SJSA1 (cell line): ENCODE measurements at places on chromosomes 5 and 9. TPM values are rescaled to one million over a fixed set of nuclear protein-coding genes. Genes with fewer than 3 reads are reported as not detected.

GRCh38 chr5:132777209-132778069 lies at the start of gene SEPTIN8:
Gene SEPTIN8, minus strand, starts transcription at chr5:132777239. Its CDS starts 102 bp downstream, at chr5:132777137.
- DNase-seq, result peak; percentile 56

- DNase-seq, result no peak
Measured at GRCh38 chr5:33649549-33650482, 209.1 kb downstream of the TARS1 start.

DNA sequence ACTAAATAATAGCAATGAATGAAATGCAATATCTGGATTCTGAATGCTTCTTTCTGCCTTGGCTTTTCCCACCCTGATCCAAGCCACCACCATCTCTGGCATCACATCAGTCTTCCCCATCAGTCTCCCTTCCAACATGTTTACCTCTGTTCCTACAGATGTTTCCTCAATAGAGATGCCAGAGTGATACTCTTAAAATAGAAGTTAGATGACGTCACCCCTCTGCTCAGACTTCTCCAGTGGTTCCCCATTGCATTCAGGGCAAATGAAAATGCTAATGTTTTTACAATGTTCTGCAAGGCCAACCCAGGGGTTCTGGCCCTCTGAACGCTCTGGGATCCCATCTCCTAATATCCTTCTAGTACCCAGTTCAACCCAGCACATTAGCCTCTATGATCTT lies 305.8 kb downstream of the TRIM32 start:
- DNase-seq, result no peak

Gene IER5L
- 6.7 and 8.8 TPM in 2 replicates for total RNA-seq

DNA sequence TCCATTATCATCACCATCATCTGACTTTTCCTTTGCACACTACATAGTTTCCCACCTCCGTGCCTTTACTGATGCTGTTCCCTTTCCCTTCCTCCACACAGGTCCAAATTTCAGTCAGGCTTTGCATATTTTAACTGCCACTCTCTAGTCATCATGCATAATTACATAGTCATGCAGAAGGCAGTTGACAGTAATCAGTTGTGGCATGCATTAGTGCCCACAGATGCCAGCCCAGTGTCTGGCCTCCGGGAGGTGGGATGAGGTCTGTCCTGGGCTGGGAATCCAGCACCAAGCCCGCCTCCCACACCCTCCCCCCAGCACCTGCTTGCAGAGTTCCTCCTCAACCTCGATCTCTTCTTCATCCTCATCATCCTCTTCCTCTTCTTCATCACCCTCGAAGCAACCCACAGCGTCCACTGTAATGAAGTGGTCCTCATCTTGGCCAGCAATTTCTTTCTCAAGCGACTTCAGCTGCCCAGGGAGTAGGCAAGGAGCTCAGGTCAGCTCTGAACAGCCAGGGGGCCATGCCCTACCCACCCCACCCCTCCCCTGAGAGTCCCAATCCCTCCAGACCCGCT lies 8.8 kb downstream of the BBLN start:
- DNase-seq, result no peak

- DNase-seq, result no peak
Measured at GRCh38 chr9:125633116-125633745, 73.8 kb downstream of the MAPKAP1 start.

DNA sequence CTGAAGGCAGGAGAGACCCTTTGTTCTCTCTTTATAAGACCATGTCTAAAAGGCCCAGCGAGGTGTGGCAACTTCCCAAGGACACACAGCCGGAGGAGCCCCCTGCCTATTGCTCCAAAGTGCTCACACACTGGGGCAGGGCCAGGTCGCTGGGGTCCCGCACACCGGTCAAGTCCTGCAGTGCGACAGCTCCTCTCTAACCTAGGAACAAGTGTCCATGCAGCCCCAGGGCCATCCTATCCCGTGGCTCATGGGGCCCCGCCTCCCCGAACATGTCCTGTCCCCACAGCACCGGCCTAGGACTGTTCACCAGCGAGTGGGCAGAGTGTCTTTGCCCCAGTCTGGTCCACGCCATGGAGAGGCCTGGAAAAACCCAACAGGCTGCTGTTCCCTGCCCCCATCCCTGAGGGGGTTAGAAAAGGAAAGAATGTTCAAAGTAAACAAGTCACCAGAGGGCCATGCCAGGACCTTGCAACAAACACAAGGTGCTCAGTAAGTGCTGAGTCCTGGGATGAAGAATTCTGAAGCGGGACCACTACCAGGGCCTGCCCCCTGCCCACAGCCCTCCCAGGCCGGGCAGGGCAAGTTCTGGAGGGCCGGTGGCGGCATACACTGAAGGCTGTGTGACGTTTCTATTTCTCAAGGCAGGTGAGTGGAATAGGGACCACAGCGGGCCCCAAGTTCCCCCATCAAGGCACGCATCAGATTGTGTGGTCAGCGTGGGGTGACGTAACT lies 938 bp downstream of the NINJ1 start:
- peak; percentile 77 for DNase-seq

Gene LIX1
- not detected in 2 replicates for total RNA-seq

DNA sequence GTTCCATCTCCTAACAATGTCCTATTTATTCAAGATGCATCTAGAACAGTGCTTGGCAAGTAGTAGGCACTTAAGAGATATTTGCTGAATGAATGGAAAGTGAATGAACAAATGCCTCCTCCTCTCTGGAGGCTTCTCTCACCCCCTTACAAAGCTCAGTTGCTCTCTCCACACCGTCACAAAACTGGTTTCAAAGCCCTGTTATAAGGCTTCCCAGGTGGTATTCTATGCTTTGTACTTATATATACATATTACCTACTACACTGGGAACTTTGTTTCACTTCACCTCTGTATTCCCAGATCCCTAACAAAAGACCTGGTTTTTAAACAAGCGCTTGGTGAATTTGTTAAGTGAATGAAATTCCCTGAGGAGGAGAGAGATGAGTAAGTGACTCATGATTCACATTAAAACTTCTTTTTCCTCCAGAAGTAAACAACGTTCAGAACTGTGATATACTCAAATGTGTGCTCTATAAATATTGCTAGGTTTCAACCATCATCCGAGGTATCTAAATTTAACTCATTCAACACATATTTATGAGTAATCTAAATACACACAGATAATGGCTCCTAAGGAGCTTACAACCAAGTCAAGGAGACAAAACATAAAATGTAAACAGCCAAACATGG lies 36.0 kb downstream of the DENND1A start:
- peak; percentile 48 for DNase-seq

GRCh38 chr5:132261881-132262845 lies 4.7 kb downstream of the PDLIM4 start:
- peak; percentile 47 for DNase-seq

GRCh38 chr5:38766151-38766550 lies 79.7 kb upstream of the OSMR start:
- no peak for DNase-seq

GRCh38 chr5:90408571-90409317 lies 812 bp downstream of the CETN3 start:
- DNase-seq, result no peak

- no peak for DNase-seq
Measured at GRCh38 chr5:176596069-176596644, 13.8 kb downstream of the GPRIN1 start.

Gene ADCY2
- 0.21 TPM in 1 of 2 replicates, not detected in the other for total RNA-seq

DNA sequence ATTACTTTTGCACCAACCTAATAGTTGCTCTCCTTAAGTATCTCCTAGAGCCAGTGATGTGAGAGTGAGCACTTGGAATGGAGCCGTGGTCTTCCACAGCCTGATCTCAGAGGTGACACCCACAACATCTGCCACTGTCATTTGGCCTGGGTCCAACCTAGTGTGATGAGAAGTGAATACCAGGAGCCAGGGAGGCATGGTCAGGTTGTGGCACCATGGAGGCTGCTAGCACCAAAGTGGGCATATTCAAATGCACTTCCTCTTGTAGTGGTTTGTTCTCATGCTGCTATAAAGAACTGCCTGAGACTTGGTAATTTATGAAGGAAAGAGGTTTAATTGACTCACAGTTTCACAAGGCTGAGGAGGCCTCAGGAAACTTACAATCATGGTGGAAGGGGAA lies 22.6 kb upstream of the CEP72 start:
- peak; percentile 33 for DNase-seq

DNA sequence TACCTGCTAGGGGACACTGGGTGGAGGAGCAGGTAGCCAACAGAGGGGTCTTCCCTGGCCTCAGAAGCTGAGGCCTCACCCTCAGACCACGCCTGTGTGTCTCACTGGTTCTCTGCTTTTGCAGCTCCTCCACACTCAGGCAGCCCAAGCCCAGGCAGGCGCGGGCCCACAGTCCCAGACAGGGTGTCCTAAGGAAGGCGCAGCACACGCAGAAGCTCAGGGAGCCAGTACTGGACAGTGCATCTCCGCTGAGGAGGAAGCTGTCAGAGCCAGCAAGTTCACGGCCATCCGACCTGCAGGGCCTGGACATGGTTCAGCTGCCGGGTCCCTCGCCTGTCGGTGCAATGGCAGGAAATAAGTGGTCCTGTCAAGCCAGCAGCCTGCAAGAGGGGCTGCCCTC lies 25.3 kb downstream of the CFAP90 start:
- no peak for DNase-seq

Gene TMEM174
- total RNA-seq, result not detected in 2 replicates

Gene TOR4A
- 9.7 and 10.9 TPM in 2 replicates for total RNA-seq

DNA sequence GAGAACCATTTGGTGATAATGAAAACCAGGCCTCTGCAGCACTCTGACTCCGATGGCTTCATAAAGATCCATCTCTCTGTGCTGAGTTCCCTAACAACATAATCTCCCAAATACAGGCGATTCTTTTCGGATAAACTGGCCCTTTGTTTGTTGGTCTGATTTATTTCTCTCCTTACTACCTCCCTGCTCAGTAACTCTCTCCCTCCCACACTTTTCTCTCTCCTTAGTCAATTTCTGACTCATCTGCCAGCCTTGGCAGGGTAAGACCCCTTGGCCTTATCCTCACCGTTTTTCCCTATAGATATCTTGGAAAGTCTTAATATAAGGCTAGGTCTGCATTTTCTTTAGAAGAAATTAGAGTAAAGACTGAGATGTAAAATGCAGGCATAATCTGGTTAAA lies 128.7 kb downstream of the BRINP1 start:
- DNase-seq, result no peak

Gene HSPB3
- 15.5 and 32.5 TPM in 2 replicates for total RNA-seq

DNA sequence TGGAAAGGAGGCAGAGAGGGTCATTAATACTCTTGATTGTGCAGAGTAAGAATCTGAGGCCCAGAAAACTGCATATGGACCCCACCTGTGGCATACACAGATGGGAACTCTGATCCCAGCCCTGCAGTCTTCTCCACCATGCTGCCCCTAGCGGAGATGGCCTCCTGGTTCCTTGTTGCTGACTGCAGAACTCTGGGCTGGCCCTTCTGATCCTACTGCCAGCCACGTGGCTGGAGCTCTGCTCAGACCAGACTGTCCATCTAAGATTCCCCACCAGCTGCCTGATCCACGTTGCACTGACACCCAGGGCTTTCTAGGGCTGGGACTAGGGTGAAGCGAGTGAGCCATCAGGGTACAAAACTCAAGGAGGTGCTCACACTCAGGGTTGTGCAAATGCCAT lies 245.7 kb upstream of the NR4A3 start:
- no peak for DNase-seq

DNA sequence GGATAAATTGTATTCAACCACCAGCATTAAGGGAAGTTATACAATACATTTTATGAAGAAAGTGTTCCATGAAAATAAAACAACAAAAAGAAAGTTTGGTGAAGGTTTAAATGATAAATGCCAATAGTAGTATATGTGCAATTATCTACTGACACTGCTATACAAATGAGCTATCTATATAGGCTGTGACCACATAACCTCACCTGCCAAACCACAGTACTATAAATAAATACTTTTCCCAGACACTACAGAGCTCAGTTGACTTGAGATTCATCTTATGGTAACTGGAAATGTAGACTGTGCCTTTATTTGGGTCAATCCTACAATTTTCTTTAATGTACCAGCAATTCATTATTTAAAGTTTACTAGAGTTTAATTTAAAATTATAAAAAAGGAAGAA lies 81.0 kb upstream of the CCDC152 start:
- DNase-seq, result no peak

DNA sequence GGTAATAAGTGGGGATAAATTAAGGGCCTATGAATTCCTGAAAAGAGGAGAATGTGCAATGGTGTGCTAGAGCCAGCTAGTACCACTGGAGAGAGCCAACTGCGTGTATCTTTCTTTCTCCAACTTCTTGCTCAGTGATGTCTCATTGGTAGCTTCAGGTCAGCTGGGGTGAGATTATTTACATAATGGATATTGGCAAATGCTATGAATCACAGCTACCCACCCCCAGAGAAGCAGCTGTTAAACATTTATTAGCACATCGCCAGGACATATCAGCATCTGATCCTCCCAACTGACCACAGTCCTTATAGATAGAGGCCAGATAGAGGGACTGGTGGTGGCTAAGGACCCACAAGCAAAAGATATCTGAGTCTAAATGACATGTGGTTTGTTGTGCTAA lies 421.3 kb downstream of the ACTL7B start:
- DNase-seq, result no peak

DNA sequence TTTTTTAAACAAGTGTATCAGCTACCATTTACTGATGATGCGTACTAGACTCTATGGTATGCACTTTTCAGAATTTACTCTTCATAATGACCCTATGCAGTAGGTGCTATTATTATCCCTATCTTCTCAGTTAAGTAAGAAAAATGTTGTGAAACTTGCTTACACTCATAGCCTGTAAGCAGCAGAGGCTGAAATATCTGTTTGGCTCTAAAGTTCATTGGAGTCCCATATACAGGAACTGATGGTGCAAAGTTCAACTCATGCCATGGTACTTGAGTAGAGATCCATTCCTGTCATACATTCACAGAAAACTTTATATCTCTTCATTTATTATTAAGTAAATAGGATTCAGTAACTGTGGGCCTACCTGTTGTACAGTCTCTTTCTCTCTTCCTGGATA lies 41.4 kb upstream of the CCDC112 start:
- DNase-seq, result no peak

DNA sequence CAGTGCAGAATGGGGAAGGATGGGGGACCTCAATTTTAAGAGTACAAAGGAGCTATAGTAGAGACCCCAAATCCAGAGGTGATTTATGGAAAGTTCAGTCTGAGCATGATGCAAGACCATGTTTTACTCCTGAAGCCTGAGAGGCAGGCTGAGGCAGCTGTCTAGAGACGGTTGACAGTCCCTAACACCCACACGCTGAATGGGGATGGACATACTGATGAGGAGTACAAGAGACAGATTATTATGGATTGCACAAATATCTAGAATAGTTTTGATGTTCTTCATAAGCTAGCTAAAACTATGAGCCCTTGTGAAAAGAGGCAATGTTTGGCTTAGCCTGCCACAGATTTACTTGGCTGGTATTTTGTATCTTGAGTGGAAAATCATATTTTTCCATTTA lies 64.5 kb downstream of the PRR16 start:
- DNase-seq, result no peak

- no peak for DNase-seq
Measured at GRCh38 chr5:103890313-103890712, 327.7 kb upstream of the NUDT12 start.

Gene HRCT1
- total RNA-seq, result 0.63 TPM in 1 of 2 replicates, not detected in the other

Gene CCL28
- 0.18 TPM in 1 of 2 replicates, not detected in the other for total RNA-seq

Gene NIPSNAP3A
- 65.2 and 79.8 TPM in 2 replicates for total RNA-seq

Gene IFNB1
- not detected in 2 replicates for total RNA-seq

Gene IL5
- not detected in 2 replicates for total RNA-seq

Gene TAS2R1
- not detected in 2 replicates for total RNA-seq

- DNase-seq, result peak; percentile 33
Measured at GRCh38 chr9:133234577-133235322, 25.7 kb upstream of the OBP2B start.
